ENCODE measurements at places on chromosomes 6 and 20.

DNA sequence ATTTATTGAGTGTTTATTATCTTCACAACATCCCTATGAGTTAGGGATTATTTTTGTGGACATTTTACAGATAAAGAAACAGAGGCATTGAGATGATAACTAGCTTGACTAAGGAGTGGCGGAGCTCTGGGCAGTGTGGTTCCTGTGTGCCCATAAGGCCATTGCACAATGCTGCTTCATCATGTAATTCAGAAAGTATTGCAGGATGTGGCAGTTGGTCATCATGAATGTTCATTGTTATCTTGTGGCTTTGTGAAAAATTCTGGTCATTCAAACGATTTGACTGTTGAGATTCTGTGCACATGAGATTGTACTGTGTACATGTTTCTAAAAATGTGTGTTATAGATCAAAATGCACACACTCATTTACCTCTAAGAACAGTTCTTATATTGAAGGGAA is 150.8 kb downstream of the ESR1 start:
- DNase-seq: no peak

GRCh38 chr6:89385156-89385667 is 26.9 kb downstream of the RRAGD start:
- no peak for DNase-seq

- DNase-seq: no peak
Measured at GRCh38 chr20:31836853-31837608, 8.4 kb downstream of the FOXS1 start.

- no peak for DNase-seq
Measured at GRCh38 chr6:36791521-36792135, 47.6 kb downstream of the CPNE5 start.

DNA sequence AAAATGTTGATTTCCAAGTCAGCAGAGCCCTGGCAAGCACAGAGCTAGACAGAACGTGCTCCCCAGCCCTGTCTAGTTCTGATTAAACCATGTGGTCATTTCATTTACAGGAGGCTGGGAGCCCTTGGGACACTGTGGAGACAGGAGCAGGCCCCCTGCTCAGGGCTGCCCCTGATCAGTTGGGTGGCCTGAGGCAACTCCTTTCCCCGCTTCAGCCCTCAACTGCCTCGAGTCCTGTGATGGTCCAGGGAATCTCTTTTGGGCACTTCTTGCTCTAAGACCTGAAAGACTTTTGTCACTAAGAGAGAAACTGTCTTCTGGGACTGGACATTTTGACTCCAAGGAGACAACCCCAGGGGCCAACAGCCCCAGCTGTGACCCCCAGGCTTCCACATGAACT is 13.5 kb downstream of the DYNLRB1 start:
- no peak for DNase-seq

DNA sequence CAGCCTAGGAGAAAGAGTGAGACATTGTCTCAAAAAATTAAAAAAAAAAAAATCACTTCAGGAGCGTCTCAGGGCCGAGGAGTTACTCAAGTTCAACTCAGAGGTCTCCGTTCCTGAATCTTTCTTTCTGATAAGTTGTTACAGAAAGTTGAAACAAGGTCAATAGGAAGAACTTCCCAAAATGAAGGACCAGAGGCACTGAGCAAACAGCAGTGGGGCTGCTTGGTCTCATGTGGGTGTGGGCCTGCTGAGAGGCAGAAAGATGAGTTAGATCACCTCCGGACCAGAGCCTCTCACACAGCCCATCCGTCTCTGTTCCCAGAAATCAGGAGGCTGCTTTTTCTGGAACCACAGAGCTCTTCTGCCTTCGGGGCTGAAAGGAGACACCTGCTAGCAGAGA is 12.4 kb downstream of the MDGA1 start:
- DNase-seq: no peak

DNA sequence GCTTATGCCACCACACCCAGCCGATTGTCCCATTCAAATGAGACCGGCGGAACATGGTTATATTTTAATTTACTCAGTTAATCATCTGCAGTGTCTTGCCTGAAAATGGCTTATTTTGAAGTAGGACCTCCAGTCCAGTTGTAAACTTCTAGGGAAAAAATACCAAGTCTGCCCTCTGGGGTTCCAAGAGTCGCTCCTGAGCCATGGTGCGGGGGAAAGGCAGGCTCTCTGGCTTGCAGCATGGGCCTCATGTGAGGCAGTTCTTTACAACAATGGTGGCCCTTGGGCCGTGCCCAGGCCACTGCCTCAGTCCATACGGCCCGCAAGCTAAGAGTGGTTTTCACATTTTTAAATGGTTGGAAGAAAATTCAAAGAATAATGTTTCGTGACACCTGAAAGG is 62.7 kb upstream of the XRN2 start:
- no peak for DNase-seq
